ENCODE measurements at places on chromosomes 3 and 15. TPM values are rescaled to one million over a fixed set of nuclear protein-coding genes. Genes with fewer than 3 reads are reported as not detected.

- DNase-seq: no peak
Observed at GRCh38 chr15:41949401-41950126, 22.8 kb downstream of the EHD4 start.

STARD5 gene
- total RNA-seq: 3.5 TPM

DNA sequence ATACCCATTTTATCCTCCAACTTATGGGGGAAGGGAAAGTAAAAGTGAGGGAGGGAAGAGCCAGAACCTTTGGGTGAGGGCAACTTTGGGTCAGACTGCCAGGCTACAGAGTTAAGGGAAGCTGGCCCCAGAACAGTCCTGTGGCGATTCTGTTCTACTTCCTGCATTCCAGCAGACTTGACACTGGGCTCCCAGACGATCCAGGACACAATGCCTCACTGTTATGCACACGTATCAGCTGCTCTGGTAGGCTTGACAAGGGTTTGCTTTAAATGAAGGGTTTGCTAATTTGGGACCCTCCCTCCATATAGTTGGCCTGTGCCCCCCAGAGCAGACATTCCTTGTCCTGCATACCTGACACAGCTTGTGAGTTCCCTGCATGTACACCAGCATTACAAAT lies 10.7 kb downstream of the GORASP1 start:
- no peak for DNase-seq

SNX22 gene
- total RNA-seq: 0.84 TPM

DNA sequence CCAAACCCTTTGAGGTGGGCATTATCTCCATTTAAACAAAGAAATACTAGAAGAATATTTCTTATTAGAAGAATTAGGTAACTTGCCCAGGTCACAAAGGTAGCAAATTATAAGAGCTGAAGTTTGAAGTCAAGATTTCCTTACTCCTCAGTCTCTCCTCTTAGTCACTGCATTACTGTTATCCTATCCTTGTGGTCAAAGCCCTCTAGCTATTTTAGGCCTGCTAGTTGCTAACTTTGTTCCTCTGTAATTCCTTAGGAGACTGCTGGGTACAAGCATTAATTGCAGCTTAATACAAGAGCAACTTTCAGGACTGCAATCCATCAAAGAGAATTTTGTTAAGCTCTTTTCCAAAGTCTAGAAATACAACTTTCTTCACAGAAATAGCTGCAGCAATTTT lies 528.2 kb downstream of the ZIC1 start:
- no peak for DNase-seq

GRCh38 chr15:101258238-101259144 lies 6.6 kb upstream of the CHSY1 start:
- peak; percentile 68 for DNase-seq
